WTC11 (cell line): ENCODE measurements at places on chromosomes 11 and 22. TPM values are rescaled to one million over a fixed set of nuclear protein-coding genes. Genes with fewer than 3 reads are reported as not detected.

The VPS37C gene
- total RNA-seq = 22.2 to 23.9 TPM (median 23.4 TPM) in 3 replicates

The H19 gene
- 9.8 to 12.7 TPM (median 11.7 TPM) in 3 replicates for total RNA-seq

The SSTR3 gene
- 0.21 to 0.25 TPM (median 0.22 TPM) in 3 replicates for total RNA-seq

The MYRF gene
- total RNA-seq = 4.9 to 5.9 TPM (median 5.2 TPM) in 3 replicates

The DDI1 gene
- not detected in 3 replicates for total RNA-seq

The DEUP1 gene
- total RNA-seq = 0.16 to 0.53 TPM (median 0.44 TPM) in 3 replicates

The OR52N4 gene
- 0.23 to 0.52 TPM (median 0.44 TPM) in 3 replicates for total RNA-seq

The PATE2 gene
- total RNA-seq = not detected in 3 replicates

DNA sequence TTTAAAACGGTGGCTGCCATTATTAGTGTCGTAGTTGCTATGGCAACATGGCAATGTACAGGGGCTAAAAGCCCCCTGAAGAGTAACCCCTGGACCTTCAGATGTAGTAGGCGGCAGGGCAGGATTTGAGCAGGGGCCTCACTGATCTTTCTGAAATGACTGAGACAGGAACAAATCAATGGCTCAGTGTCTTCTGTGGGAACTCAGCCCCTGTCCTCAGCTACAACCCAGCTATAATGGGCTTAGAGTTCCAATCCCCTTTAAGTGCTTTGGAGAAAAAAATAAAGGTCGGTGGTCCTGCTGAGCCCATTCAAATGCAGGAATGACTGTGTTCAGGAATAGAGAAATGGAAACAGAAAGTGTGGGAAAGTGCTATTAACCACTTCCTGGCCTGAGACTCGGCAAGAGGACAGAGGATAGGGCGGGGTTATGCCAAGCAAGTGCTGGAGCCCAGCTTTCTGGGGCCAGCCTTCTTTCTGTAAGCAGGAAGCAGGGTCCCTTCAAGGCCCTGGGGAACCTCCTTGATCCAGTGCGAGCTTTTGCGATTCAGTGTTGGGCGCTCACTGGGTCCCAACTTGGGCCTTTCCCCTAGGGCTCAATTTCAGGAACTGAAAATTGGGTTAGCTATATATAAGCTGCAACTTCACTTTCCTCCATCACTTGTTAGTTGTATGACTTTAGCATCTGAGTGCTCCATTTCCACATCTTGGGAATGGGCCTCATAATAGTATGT is 6.1 kb upstream of the CD82 start:
- peak; percentile 71 for DNase-seq

DNA sequence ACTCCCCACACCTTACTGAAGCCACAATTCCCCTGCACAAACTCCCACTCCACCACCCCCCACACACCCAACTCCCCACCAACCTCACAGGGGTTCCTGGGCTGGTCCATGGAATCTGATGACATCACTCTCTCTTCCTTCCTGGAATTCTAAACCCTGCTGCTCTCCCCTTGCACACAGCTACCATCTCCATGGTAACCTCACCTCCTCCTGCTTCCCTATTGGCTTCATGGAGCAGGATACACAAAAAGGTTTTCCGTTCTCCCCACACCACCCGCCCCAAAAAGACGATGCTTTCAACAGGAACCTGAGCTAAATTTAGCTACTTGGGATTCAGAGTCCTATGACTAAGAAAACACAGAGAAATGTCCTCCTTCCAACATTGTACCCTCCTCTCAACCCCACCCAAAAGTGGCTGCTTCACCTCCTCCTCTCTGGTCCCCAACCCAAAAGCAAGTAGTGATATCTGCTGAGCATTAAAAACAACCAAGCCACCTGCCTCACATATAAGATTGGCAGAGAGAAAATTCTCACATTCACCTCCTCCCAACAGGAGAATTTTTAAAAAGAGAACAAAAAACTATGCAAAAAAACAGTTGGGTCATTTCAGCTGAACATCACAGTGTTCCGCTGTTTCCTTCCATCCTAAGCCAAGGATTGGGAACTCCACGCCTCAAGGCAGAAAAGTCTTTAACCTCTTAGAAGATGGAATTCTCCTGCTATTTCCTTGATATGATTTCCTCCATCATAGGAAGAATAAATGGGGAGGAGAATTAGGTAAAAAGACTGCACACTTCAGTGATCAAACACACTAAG is 66.9 kb downstream of the RBFOX2 start:
- peak; percentile 60 for DNase-seq

DNA sequence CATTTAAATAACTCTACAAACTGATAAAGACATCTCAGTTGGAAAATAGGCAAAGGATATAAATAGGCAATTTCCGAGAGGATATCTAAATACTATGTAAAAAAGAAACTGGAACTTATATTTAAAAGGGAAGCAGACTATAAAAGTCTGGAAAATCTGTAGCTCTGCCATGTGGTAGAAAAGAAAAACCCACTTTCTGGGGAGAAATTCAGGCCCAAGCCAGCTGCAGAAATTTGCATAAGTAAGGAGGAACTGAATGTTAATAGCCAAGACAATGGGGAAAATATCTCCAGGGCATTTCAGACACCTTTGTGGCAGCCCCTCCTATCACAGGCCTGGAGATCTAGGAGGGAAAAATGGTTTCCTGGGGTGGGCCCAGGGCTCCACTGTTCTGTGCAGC is 97.8 kb upstream of the ZBED5 start:
- no peak for DNase-seq

DNA sequence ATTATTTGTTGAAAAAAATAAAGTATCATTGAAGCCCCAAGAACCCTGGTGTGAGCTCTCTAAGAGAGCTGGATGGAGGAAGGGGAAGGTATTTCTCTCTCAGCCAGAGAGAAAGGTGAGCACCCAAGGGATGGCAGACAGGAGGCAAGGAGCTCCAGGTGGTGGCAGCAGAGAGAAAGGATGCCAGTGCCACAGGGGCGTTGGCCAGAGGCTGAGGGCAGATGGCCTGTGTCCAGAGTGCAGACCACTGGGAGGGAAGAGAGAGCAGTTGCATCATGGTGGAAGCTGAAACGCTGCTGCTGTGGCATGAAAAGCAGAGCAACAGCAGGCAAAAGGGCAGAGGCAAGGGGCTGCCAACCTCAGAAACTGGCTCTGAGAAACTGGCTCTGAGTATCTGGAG is 8.5 kb downstream of the SPON1 start:
- peak; percentile 49 for DNase-seq

DNA sequence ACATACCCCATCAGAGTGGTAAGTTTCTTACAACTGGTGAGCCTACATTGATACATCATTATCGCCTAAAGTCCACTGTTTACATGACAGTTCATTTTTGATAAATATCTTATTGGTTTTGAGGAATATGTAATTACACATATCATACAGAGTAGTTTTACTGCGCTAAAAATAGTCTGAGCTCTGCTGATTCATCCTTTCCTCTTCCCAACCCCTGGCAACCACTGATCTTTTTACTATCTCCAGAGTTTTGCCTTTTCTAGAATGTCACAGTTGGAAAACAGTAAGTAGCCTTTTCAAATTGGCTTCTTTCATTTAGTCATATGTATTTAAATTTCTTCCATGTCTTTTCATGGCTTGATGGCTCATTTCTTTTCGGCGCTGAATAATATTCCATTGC is 112.8 kb downstream of the LARGE1 start:
- DNase-seq = no peak

GRCh38 chr22:19619144-19620009 is 94.9 kb upstream of the SEPTIN5 start:
- no peak for DNase-seq

DNA sequence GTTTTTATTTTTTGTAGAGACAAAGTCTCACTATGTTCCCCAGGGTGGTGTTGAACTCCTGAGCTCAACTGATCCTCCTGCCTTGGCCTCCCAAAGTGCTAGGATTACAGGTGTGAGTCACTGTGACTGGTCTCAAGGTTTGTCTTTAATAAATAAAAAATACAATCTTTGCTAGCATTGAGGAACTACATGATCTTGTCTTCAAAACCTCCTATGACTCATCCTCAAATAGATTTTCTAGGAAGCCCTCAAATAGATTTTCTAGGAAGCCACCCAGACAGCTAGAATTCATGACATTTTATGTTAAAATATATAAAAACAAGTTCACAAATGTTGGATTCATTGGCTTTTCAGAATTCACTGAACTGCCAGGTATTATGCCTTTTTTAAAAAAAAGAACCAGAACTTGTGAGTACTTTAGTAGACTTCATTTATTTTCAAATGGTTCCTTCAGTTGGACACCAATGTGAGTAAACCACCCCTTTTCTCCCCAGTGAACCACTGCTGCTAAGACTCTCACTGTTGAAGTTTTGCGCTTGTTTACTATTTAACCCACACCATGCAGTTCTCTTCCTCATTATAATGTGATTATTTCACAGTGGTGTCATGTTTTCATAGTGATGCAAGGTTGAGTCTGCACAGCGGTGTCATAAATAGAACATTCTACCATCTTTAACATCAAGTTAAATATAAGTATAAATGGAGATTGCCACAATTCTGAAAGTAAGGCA is 303.9 kb downstream of the CASP12 start:
- DNase-seq = no peak

DNA sequence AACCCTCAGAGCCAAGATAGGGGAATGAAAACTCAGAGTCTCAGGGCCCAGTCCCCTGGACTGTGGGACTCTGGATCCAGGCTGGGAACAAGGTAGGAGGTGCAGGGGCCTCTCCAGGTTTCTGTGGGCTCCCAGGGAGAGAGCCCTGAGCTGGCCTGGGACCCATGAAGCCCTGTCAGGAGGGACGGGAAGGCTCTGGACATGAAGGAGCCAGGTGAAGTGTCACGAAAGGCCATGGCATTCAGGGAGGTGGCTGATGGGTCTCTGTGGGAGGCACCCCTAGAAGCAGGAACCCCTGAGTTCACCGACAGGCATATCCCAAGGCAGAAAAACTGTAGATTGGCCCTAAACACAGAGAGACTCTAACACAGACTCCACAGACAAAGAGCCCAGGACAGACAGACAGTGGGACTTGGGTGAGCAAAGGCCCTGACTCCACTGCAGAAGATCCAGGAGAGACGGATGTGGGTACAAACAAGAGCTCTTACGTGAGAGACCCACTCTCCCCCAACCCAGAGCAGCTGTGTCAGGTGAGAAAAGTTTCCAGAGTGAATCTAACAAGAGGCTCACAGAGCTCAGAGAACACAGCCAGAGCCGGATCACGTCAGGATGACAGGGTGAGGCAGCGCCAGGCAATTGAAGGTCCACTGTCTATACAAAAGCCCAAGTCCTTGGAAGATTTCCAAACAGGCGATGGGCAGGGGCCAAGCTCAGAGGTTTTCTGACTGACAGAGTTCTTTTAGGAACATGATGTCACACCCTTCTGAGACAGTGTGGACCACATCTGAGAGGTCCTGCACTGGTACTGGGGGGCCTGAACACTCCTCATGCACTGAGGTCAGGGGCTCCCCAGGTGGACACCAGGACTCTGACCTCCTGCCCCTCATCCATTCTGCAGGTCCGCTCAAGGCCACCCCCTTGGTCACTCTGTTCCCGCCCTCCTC is 27.4 kb downstream of the IGLL5 start:
- no peak for DNase-seq

GRCh38 chr11:105903113-105903512 is 118.9 kb downstream of the MSANTD4 start:
- DNase-seq = no peak

DNA sequence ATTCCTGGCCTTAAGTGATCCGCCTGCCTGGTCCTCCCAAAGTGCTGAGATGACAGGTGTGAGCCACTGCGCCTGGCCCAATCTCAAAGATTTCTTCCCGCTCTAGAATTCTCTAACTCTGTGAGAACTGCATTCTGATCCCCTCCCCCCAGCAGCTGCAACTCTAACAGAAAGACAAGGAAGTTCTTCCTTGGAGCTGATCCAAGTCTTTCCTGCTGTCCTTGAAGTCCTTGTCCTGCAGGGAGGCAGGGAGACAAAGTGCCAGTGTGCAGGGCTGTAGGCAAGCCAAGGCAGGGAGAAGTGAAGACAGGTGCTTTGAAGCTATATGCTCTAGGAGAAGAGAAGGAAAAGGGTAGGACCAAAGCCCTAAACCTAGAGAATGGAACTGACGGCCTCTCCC is 9.5 kb upstream of the GGA1 start:
- DNase-seq = no peak

DNA sequence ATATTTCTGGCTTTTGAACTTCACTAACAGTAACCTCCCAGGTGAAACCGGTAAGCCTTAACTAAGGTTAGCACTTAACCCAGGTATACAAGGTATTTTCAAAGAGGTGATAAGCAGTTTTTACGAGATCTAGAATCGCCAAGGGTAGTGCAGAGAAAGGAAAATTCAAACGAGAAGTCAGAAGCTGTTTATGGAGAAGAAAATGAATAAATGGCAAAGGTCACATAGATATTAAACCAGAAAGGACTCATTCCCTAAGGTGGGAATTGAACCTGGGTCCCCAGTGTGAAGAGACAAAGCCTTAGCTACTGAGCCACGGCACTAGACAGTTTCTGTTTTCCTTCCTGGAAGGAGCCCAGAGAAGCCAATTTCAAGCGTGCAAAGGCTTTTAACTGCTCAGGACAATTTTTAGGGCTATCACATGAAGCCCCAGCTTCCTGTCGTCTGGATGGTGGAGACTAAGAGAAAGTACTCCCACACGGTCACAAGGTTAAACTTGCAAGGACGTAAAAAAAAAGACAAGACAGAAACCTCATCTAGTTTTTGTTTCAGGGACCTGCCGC is 5.7 kb upstream of the C1QTNF6 start:
- DNase-seq = no peak

DNA sequence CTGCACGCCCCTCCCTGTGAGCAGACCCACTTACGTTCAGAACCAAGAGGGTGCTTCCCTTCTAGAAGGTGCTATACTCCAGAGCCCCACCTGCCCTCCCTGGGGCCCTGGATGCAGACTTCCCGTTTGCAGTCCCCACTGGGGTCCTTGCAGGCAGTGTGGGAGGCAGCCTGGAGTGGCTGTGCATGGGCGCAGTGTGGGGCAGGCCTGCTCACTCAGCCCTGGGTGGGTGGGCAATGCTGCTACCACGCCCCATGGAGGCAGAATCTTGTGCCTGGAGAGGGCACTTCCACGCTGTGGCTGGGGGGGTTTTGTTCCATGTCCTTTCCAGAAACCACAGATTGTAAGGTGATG is 116.2 kb downstream of the KCNQ1OT1 start:
- DNase-seq = no peak

GRCh38 chr11:128551058-128551457 is 36.3 kb downstream of the ETS1 start:
- DNase-seq = no peak

DNA sequence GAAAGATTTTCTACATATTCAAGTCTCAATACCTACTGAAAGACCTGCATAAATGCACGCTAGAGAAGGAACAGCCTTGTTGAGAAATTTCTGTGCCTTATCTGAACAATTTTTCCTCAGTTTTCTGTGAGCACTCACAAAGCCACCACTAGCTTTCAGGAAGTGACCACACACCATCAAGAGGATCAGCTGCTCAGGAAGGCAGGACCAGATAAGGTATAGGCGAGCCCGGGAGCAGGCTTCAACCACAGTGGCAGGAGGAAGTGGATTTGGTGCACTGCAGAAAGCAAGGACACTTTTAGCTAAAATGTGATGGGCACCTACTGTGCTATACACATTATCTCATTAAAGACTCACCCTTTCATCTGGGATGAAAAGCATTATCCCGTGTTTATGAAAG is 220.8 kb downstream of the RAB38 start:
- DNase-seq = no peak
